ENCODE measurements at places on chromosomes 1 and 21.

DNA sequence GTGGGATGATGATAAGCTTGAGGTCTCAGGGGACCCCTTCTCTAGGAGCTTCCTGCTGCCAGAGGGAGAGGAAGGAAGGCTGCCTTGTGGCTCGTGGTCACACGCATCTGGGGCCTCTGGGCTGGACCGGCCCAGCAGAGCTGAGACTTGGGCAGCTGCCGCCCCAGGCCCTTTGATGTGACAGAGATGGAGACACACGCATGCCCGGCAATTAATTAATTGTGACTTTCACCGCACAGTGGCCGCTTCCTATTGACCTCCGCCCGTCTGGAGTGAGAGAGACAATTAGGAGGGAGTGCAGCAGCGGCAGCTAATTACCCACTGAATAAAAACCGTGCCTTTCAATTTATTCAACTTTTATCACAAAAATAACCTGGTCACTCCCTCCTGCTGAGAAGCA is 16.6 kb upstream of the C1QA start:
- H3K27me3 ChIP-seq, result no peaks in the 10 kb centered on the region
- H3K36me3 ChIP-seq, result no peaks in the 10 kb centered on the region
- no peaks in the 10 kb centered on the region for H3K4me1 ChIP-seq
- no peak overlapping the region for H3K4me3 ChIP-seq
- H3K27ac ChIP-seq, result no peak overlapping the region
- DNase-seq, result no peak

DNA sequence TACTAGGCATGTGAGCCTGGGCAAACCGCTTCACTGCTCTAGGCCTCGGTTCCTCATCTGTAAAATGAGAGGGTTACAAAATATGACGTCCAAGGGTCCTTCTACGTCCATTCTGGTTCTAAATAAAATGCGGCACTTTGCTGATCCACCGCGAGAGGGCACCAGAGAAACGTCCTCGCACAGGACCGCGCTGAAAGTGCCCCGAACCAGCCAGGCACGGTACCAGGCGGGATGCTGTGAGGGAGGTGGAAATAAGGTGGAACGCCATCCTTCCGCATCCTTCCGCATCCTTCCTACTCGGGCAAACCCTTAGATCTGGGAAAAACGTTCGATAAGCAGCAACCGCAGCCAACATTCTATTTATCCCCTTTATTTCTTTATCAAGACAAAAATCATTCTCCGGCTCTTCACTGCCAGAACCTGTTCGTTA is 60.3 kb upstream of the KRTAP19-8 start:
- no peaks in the 10 kb centered on the region for H3K27me3 ChIP-seq
- H3K27ac ChIP-seq, result no peak overlapping the region
- no peak overlapping the region for H3K4me3 ChIP-seq
- peak; percentile 58 for DNase-seq
- H3K4me1 ChIP-seq, result peaks cover 12% of the 10 kb centered on the region

DNA sequence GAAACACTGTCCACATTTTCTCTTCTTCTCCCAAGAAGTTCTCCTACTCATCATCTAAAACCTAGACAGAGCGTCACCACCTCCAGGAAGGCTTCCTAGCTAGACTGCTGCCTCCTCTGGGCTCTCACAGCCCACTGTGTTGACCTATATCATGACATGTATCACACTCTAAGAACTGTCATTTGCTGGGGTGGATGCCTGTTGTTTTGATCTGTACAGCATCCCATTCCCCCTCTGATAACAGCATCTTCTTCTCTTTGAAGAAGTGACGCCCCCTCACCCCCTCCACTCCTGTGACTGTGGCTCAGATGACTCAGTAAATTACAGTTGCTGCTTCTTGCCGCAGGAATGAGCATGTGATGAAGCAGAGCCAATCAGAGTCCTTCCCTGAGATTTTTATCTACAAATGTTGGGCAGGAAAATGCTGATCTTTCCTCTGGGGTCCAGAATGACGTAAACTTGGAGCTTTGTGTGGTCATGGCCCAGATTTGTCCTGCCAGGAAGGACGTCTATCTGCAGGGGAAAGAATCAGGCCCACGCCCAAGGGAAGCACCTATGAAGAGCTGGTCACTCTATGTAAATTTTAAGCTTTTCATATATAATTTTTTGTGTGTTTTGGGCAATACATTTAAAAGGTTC is 28.0 kb upstream of the FOXO6 start:
- H3K27ac ChIP-seq, result no peak overlapping the region
- no peaks in the 10 kb centered on the region for H3K36me3 ChIP-seq
- no peak for DNase-seq
- no peaks in the 10 kb centered on the region for H3K4me1 ChIP-seq

GRCh38 chr1:57063406-57064125 is 97.8 kb upstream of the C8B start:
- DNase-seq, result no peak
- no peaks in the 10 kb centered on the region for H3K27me3 ChIP-seq
- no peaks in the 10 kb centered on the region for H3K4me1 ChIP-seq
- no peak overlapping the region for H3K27ac ChIP-seq

GRCh38 chr1:245960171-245960570 is 546.9 kb downstream of the SMYD3 start:
- no peak overlapping the region for H3K4me3 ChIP-seq
- H3K36me3 ChIP-seq, result no peaks in the 10 kb centered on the region

- peak overlapping the region; percentile 58 for H3K4me3 ChIP-seq
- no peak overlapping the region for H3K27ac ChIP-seq
- H3K4me1 ChIP-seq, result peaks cover 32% of the 10 kb centered on the region
Observed at GRCh38 chr1:43936431-43937151, 3.0 kb downstream of the ARTN start.

DNA sequence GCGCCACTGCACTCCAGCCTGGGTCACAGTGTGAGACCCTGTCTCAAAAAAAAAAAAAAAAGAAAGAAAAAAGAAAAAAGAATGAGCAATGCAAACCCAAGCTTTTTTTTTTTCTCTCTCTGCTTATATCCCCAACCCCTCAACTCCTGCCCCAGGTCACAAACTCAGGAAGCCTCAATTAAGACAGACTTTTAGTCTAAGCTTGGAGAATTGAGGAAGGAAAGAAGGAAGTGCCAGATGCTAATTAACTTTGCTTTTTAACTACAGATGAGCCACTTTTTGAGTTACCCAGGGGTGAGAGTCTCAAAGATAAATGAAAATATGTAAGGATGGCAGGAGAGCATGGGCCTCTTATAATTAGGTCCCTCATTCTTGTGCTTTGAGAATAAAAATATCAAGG is 33.3 kb downstream of the PIK3CD start:
- peaks cover 3% of the 10 kb centered on the region for H3K36me3 ChIP-seq
- no peak overlapping the region for H3K4me3 ChIP-seq
- no peak overlapping the region for H3K27ac ChIP-seq
- H3K4me1 ChIP-seq, result peaks cover 89% of the 10 kb centered on the region
- no peaks in the 10 kb centered on the region for H3K27me3 ChIP-seq

DNA sequence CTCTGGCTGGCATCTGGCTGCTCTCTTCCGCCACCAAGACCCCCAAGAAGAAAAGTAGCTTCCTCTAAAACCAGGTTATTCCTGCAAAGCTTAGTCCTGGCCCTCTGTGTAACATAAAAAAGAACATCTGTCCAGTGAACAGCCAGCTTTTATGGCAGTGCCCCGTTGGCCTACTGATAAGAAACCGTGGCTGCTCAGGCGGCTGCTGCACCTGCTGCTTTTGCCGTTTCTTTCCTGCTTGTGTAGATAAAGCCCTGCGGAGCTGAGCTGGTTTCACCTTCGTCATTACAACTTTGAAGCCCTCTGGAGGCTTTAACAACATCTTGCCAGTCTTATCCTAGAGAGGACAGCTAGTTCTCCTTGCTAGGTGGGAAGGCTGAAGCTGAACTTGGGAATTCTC is 20.5 kb downstream of the ELAPOR1 start:
- H3K27ac ChIP-seq, result no peak overlapping the region
- peaks cover 3% of the 10 kb centered on the region for H3K4me1 ChIP-seq

DNA sequence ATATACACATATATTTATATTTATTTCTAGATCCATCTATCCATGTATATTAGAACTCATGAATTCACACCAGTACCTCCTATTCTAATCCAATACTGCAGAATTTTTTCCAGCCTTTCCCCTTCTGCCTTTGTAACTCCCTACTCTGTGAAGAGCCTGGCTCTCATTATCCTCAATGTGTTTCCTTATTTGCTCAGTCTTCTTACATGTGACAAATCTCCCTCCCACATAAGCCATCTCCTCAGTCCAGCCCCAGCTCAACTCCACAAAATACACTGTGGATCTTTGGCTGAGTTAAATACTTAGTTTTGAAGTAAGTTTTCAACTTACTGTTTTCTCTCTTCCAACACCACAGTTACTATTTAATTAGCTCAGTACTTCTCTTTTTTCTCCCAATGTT is 45.7 kb downstream of the ATP5PO start:
- H3K4me1 ChIP-seq, result no peaks in the 10 kb centered on the region
- H3K27me3 ChIP-seq, result peaks cover 15% of the 10 kb centered on the region
- no peak overlapping the region for H3K27ac ChIP-seq
- H3K4me3 ChIP-seq, result no peak overlapping the region
- no peak for DNase-seq

- no peak overlapping the region for H3K27ac ChIP-seq
- H3K36me3 ChIP-seq, result no peaks in the 10 kb centered on the region
- H3K4me3 ChIP-seq, result no peak overlapping the region
- DNase-seq, result no peak
Observed at GRCh38 chr1:43253173-43253572, 16.6 kb upstream of the TMEM125 start.

DNA sequence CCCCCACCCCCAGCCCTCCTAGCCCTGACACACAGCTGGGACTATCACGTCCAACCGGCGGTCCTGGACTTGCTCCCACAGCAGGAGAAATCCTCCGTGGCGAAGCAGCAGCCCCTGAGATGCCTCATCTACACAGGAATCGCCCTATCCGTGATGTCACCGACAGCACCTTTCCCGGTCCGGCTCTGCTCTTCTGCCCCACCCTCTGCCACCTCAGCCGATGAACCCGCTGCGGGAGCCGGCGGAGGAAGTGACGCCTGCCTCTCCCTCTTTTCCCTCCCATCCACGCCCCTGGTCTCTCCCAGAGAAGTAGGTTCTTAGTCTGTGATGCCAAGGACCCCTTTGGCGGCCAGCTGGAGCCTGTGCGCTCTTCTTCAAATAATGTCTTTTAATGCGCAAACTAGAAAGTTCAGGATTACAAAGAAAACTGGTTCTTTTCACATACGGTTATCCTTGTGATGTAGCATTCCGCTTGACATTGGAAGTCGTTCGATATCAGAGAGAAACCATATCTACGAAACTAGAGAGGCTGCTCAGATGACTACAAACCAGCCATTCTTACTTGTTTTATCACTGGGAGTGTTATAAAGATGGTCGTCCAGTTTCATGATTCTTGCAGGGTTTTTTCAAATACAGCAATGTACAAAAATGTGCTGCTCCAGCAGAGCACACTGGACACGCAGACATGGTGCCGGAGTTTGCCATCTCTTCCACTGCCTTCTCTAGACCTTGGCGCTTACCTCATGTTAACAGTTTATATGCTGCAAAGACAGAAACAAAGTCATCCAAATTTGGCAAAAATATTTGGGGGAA is 120.3 kb downstream of the PPIAL4G start:
- H3K4me3 ChIP-seq, result peak overlapping the region; percentile 34
- no peaks in the 10 kb centered on the region for H3K36me3 ChIP-seq
- H3K4me1 ChIP-seq, result peaks cover 21% of the 10 kb centered on the region
- peaks cover 14% of the 10 kb centered on the region for H3K27me3 ChIP-seq
- H3K27ac ChIP-seq, result no peak overlapping the region

GRCh38 chr1:25959611-25960010 is 38.3 kb downstream of the PAFAH2 start:
- H3K27me3 ChIP-seq, result no peaks in the 10 kb centered on the region
- H3K27ac ChIP-seq, result no peak overlapping the region

- no peak overlapping the region for H3K4me3 ChIP-seq
- no peaks in the 10 kb centered on the region for H3K4me1 ChIP-seq
- H3K27me3 ChIP-seq, result no peaks in the 10 kb centered on the region
- H3K36me3 ChIP-seq, result no peaks in the 10 kb centered on the region
- H3K27ac ChIP-seq, result no peak overlapping the region
Observed at GRCh38 chr1:62175568-62176179, 19.0 kb upstream of the L1TD1 start.

DNA sequence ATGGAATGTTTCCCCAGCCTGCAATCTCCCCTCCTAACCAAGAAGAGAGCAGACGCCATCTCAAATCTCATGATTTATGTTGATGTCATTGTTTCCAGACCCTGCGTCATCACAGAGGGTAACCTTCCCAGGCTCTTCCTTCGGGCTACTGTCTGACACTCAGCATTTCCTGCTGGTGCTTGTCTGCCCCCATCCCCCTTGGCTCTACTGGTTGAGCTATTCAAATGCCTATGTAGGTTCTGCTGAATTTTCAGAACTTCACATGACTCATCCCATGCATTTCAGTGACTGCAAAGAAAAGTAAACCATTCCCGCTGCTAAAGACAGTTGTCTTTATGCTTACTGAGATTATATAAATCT is 24.8 kb upstream of the ITPKB start:
- no peaks in the 10 kb centered on the region for H3K27me3 ChIP-seq
- H3K4me3 ChIP-seq, result no peak overlapping the region
- DNase-seq, result no peak
- no peak overlapping the region for H3K27ac ChIP-seq

DNA sequence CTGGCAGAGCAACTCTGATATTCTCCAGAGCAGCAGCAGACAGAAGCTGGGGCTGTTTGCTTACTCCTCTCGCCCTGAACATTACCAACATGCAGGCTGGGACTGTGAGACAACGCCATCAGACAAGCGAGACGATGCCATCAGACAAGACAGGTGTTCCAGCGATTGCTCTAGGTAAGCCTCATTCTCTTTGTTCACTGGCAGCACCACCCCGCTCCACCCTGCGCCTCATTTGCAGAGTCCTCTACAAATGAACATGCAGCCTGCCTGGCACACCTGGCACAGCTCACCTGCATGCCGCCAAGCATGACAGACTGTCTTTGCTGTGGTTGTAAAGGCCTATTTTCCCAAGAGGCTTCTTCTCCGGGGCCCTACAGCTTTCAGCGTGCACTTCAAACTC is 346.2 kb downstream of the SMYD3 start:
- H3K36me3 ChIP-seq, result no peaks in the 10 kb centered on the region
- H3K27ac ChIP-seq, result no peak overlapping the region
- no peaks in the 10 kb centered on the region for H3K4me1 ChIP-seq
- no peak for DNase-seq
- H3K27me3 ChIP-seq, result no peaks in the 10 kb centered on the region

DNA sequence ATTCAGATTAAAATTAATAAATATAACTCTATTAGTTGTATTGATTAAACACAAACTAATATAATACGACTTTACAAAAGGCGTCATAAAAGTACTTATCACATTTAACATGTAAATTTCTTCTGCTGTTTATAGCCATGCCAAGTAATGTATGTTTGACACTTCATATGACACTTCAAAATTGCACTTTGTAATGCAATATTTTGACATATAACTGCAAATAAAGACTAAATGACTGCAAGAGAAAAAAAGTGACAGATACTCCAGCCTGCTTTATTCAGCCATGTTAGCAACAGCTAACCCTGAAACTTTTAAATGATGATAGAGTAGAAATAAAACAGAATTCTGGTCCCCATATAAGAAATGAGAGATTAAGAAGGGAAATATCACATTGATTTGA is 1238.0 kb downstream of the MRPL39 start:
- H3K4me3 ChIP-seq, result no peak overlapping the region
- no peak for DNase-seq
- no peak overlapping the region for H3K27ac ChIP-seq
- no peaks in the 10 kb centered on the region for H3K4me1 ChIP-seq

- peaks cover 30% of the 10 kb centered on the region for H3K36me3 ChIP-seq
- H3K27ac ChIP-seq, result peak overlapping the region; percentile 58
- DNase-seq, result peak; percentile 7
- H3K27me3 ChIP-seq, result no peaks in the 10 kb centered on the region
Observed at GRCh38 chr1:11280719-11281376, 7.8 kb downstream of the UBIAD1 start.

Measured in T-cell (primary cell).